Left ventricle myocardium inferior (tissue), 1 donor: ENCODE measurements at places on chromosomes 11 and 22. TPM values are rescaled to one million over a fixed set of nuclear protein-coding genes. Genes with fewer than 3 reads are reported as not detected.

- peak; percentile 13 for DNase-seq
Measured at GRCh38 chr11:65863889-65864705, 3.9 kb downstream of the MUS81 start.

DNA sequence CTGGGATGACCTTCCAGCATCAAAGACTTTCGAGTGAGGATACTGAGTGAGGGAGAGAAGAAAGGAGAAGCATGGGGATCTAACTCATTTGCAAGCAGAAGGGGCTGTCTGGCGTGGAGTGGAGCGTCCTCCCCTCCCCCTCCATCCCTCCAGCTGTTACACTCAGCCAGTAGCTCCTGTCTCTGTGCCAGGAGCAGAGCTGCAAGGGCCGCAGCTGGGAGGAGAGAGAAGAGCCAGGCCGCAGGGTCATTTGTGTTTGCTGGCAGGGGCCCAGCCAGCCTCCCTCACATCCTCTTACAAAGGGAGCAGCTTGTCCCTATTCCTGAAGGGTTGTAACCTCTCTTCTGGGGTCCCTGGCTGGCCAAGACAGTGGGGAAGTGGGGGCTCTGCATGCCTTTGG is 57.9 kb downstream of the NECTIN1 start:
- DNase-seq: peak; percentile 89

DNA sequence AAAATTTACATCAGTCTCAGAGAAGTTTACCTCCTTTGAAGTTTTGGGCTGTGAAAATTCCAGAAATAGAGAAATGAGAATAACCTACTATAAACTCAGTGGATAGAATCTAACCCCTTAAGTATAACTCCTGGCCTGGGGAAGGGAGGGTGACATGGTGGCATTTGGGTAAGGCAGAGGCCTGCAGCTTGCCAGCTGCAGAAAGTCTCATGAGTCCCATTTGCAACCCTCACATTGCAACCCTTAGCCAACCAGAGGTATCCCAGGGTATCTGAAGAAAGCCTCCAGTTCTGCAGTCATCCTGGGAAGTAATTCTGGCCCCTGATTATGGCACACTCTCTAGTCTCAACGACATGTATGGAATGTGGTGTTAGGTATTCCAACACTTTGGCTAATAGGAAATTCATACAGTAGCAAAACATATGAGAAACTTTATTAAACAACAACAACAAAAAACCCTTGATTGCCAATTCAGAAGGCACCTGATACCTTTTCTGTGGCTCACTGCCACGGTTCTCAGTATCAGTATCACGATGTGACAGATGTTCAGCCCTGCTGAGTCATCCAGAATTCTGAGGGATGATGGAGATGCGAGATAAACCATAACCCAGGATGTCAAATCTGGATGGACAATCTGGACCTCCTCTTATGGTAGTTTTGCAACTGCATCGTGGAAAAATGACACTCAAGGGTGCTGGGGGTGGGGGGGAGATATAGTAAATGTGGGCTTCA is 743.4 kb downstream of the NELL1 start:
- no peak for DNase-seq

GRCh38 chr22:27100789-27101188 is 443.4 kb downstream of the MIAT start:
- DNase-seq: no peak

HTR3B gene
- total RNA-seq: not detected

DNA sequence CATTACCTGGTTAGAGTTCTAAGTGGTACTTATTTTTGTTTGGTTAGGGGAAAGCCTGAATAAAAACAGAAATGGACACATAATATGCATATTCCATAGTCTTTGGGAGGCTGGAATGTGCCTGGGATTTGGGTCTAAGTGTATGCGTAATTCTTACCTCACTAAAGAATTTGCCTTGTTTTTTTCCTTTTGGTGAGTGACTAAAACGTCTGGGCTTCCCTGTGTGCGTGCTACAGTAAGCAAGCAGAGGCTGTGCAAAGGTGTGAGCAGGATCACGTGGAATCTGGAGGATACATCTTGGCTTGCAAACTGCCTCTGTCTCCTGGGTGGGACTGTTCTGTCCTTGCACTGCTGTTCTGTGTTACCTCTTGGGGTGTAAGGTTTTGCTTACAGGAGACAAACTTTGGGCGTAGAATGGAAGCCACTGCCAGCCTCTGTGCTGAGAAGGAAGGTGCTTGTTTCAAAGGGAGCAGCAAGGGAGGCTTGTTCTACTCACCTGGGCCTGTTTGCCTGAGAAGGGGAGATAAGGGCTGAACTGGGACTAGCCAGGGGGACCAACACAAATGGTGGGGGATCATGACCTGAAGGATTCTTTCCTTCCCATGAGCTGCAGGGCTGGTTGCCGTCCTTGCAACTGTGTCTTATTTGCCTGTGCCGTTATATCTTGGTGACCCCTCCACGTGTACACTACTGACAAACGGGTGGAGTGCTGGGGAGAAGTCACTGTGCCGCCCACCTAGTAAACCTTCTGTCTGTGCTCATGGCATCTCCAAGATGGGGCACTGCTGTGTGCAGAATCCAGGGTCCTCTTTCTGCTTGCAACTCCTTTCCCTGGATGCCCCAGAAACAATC is 4.5 kb downstream of the NEAT1 start:
- peak; percentile 16 for DNase-seq

DNA sequence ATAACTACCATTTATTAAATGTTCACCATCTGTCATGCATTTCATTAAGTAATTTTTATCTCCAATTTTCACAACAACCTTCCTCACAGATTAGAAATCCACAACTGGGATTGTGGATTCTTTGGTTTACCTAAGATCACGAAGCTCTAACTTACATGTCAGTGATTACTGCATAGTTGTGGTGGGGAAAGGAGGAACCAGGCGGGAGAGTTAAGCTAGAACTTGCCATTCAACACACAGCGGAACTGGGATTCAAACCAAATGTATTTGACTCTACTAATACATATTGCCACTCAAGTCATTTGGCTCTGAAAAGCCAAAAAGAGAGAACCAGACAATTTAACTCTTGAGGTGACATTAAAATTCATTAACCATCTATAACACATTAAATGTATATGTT is 10.4 kb upstream of the LAYN start:
- DNase-seq: no peak

LIF gene
- 0.16 TPM for total RNA-seq

DNA sequence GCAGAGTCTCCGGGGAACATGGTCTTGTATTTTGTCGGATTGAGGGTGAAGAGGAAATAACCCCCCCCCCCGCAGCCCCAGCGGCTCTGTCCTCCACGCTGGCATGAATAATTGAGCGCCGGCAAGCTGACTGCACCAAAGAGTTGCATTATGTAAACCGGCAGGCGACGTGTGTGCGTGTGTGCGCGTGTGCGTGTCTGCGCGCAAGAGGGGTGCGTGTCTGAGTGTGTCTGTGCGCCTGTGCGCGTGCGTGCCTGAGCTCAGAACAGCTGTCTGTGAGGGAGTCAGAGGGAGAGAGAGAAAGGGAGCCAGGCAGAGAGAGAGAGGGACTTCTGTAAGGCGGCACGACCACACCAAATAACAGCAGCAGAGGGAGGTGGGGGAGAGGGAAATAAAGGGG is 94.4 kb downstream of the SCN3B start:
- DNase-seq: peak; percentile 60

GRCh38 chr11:119539583-119539982 is 116.6 kb upstream of the THY1 start:
- DNase-seq: no peak

TRIM6 gene
- total RNA-seq: 0.58 TPM

- no peak for DNase-seq
Measured at GRCh38 chr11:8642196-8642841, 40.1 kb downstream of the TRIM66 start.

DNA sequence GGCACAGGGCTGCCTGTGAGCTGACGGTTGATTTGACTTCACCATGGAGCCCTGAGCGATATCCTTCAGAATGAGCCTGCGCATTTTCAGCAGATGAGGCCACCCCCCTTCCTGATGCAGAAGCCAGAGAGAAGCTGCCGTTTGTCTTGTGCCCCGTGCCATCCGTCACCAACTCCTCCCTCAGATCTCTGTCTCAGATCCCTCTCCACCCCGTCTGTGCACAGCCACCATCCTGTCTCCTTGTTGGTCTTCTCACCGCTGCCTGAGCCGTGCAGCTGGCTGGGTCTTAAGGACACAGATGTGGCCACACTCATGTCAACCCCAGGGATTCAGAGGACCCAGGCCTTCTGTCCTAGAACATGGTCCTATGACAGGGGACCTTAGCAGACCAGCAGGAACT is 293.9 kb downstream of the TBC1D22A start:
- DNase-seq: no peak

ART5 gene
- 1.4 TPM for total RNA-seq

- no peak for DNase-seq
Measured at GRCh38 chr22:30293026-30293425, 3.7 kb upstream of the CASTOR1 start.

KRTAP5-11 gene
- not detected for total RNA-seq

DNA sequence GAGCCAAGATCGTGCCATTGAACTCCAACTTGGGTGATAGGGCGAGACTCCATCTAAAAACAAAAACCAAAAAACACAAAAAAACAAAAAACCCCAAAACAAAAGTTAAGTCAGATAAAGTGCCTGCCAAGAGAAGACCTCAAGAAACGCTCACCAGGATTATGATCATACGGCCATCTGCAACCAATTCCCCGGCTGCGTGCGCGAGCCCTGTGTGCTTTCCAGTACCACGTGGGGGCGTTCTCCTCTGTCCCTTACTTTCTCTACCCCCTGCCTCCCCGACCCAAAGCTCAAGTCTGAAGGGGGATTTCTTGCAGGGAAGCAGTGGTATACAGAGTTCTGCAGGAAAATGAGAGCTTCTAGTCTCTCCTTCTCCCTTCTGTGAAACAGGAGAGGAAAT is 10.5 kb upstream of the RPS19BP1 start:
- no peak for DNase-seq

TPBGL gene
- total RNA-seq: 0.16 TPM

TBX1 gene
- 8.0 TPM for total RNA-seq

DNA sequence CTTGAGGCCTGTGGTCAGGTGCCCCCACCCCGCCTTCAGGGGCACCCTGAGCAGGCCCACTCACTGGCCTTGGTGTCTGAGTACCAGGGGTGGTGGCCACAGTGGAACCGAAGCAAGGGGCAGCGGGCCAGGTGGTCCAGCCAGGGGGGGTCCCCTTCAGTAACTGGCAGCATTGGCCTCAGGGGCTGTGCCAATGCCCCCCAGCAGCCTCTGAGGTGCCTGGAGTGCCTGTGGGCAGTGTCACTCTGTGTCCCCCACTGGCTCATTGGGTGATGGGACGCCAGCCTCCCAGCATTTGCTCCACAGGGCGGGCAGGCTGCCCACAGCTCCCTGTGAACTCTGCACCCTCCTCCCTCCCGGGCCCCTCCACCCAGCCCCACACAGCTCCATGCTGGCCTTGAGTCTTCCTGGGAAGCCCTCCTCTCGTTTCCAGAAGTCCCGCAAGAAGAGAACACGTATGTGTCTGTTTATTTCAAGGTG is 29.5 kb upstream of the CARS1 start:
- DNase-seq: no peak

DNA sequence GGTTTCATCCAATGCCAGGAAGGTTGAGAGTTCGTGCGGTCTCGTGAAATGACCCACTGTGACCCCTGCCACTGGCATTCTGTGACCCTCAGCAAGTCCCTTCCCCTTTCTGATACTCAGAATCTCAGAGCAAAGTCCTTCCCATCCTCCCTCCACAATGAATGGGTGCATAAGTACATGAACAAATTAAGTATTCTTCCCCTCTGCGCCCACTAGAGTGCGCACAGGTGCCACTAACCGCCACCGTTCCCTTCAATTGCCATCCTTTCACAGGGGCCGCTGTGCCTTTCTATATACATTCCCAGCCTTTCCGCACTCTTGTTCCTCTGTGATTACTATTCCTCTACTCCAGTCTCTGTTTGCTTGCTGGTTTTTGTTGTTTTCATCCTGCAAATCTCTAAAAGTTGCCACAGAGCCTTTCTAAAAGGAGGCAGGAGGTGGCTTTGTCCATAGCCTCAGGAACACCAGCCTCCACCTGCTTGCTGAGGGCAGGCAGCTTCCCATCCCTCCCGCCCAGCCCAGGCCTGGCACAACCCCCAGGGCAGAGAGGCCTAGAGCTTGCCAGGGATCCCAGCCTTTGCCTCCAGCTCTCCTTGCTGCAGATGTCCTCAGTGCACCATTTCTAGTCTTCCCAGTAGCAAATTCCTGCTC is 6.7 kb upstream of the AP1B1 start:
- peak; percentile 64 for DNase-seq

GRCh38 chr22:45273452-45274075 is 11.2 kb upstream of the UPK3A start:
- no peak for DNase-seq

- peak; percentile 87 for DNase-seq
Measured at GRCh38 chr11:118145285-118146227, 7.1 kb downstream of the SCN4B start.

- DNase-seq: peak; percentile 15
Measured at GRCh38 chr11:131584785-131585592, 214.6 kb downstream of the NTM start.

GRCh38 chr11:133829566-133829965 is 15.7 kb downstream of the SPATA19 start:
- DNase-seq: no peak

GRCh38 chr11:94543695-94544645 is at the start of gene FUT4:
FUT4 (plus strand) TSS chr11:94543921; CDS start chr11:94544134, 213 bp downstream.
- peak; percentile 86 for DNase-seq

DNA sequence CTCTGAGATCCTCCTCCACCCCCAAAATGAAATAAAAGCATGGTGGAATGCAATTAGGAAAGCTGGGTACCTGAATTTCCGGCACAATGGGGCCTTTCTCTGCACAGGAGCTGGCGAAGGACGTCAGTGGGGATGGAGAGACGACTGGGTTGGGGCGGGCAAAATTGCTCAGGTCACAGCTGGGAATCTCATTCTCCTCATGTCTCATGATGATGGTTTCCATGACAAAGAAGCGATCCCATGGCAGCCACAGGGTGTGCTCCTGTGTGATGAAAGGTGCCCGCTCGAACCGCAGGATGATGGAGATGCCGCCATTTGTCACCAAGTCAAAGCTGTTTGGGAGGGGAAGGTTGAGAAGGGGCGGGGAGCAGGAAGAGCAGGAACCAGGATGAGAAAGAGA is 157.6 kb upstream of the NARS2 start:
- no peak for DNase-seq

DNA sequence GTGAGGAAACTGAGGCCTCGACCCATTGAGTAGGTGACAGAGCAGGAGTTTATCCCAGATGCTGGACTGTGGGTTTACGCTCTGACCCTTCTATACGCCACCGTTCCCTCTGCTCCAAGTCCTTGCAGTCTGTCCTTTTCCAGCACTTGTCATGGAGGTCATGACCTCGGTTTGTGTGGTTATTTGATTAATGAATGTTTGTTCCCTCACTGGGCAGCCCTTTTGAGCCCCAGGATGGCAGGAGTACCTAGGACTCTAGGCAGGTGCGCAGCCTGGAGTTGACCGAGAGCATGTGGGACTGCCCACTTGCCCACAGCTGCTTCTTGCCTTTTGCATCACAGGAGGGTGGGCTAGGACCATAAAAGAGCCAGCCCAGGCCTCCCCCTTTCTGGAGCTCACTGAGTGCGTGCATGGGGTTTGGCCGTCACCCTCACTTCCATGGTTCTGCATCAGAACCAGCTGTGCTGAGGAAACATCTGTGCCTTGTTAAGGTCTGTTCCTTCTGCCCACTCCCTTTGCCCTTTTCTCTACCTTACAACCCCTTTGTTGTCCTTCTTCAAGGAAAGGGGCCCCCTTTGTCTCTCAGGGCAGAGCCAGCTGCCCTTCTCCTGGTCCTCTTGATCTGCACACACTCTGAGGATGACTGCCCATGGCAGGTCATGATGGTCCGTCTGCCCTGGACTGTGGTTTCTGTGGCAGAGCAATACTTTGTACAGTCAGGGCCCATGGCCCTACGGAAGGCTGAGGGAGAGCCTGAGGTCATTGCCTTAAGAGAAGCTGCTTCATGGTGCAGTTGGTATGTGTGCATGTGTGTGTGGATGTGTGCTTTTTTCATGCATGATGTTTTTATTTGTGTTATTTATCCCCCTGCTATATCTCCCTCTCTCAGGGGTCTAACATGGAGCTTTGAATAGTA is 38.2 kb downstream of the BMAL1 start:
- DNase-seq: no peak

DDX6 gene
- total RNA-seq: 134 TPM
